ENCODE measurements at places on chromosomes 2 and 18.

- no peak for DNase-seq
Measured at GRCh38 chr2:161839926-161840325, 215.7 kb downstream of the SLC4A10 start.

GRCh38 chr18:65365245-65365980 is 385.4 kb upstream of the CDH7 start:
- no peak for DNase-seq

DNA sequence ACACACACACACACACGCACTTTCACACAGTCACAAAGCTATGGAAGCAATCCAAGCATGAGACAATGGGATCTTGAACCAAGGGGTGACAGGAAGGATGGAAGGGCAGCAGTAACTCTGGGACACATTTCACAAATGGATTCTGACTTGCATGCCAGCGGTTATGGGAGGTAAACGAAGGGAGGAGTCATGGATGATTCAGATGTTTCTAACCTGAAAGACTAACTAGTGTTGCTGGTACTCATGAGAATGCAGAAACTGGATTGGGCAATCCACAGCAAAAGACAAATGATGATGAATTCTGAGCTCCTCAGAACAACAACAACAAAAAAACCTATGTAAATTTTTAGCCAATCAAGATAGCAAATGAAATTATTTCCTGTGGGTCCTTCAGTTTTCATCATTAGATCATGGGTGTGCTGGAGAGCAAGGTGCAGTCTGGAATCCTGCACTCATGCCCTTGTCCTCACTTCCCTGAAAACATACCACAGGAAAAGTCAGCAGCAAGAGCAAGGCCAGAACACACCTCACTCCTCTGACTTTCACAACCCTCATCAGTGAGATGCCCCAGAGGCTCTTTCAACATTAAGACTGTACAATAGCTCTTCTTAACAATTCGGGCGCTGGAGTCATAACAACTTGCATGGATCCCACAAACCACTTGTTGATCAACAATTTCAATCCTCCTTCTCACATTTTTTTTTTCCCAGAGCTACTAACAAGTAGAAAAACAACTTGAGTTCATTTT is 32.6 kb downstream of the ABCA12 start:
- DNase-seq = no peak

- DNase-seq = no peak
Measured at GRCh38 chr2:2889141-2889540, 488.5 kb downstream of the EIPR1 start.

GRCh38 chr2:181378491-181378890 is 78.7 kb upstream of the ITGA4 start:
- DNase-seq = no peak

GRCh38 chr18:9986156-9986930 is 72.5 kb downstream of the VAPA start:
- DNase-seq = no peak

DNA sequence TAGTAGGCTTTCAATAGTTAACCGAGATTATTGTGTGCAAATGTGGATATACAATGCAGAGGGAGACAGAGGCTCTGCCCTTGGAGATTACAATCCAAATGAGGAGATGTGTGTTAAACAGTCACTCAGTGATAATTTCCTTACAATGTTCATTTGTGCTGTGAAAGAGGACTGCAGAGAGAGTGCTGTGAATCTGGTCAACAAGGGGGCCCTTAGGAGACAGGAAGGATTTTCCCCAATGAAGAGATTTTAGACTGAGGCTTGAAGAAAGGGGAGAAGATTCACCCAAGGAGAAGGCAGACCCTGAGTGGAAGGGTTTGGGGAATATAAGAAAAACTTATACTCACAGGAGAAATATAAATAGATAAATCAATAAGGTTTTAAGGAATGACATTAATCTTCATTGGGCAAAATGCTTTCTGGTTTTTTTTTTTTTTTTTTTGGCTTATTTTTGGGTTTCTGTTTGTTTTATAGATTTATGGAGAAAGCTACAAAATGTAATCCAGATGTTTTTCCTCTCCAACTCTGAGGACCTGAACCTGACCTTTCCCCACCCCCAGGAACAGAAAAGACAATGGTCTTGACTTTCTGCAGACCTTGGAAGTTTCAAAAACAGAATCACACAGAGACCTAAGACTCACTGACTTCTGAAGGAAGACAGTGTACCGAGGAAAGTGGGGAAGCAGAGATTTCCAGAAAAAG is 151.3 kb upstream of the SERPINE2 start:
- DNase-seq = no peak

GRCh38 chr18:57439609-57439968 is 4.4 kb downstream of the ONECUT2 start:
- no peak for DNase-seq

DNA sequence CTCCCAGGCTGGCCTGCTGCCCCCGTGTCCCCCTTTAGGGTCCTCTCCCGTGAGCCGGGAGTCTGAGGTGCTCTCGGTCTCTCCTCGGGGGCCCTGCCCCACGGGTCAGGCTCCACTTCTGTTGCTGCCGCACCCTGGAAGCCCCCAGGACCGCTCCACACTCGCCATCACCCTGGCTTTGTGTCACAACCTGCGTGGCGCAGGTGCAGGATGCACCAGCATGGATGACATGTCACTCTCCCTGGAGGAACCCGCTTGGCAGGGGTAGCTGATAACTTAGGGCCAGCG is 10.8 kb upstream of the ARHGEF4 start:
- DNase-seq = no peak
